CD4-positive, alpha-beta T cell treated with Interleukin-1 beta for 1 hour (primary cell): ENCODE measurements at places on chromosomes 3 and 15.

DNA sequence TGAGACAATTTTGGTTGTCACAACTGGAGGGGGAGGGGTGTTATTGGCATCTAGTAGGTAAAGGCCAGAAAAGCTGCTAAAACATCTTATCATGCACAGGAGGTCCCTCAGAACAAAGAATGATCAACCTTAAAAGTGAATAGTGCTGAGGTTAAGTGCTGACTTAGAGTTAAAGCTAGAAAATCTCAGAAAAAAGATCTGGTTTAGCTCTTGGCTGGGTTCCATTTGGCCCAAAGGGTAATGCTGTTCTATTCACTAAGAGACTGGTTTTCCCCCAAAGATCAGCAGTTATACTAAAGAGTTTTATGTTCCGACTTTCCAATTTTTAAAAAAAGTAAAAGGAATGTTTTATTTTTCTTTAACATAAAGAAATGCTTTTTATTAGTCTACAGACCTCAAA lies 15.6 kb downstream of the DCBLD2 start:
- DNase-seq = no peak

- no peak for DNase-seq
Observed at GRCh38 chr3:177208223-177208622, 10.9 kb upstream of the TBL1XR1 start.

GRCh38 chr15:82122746-82123400 lies 77.1 kb upstream of the MEX3B start:
- no peak for DNase-seq

DNA sequence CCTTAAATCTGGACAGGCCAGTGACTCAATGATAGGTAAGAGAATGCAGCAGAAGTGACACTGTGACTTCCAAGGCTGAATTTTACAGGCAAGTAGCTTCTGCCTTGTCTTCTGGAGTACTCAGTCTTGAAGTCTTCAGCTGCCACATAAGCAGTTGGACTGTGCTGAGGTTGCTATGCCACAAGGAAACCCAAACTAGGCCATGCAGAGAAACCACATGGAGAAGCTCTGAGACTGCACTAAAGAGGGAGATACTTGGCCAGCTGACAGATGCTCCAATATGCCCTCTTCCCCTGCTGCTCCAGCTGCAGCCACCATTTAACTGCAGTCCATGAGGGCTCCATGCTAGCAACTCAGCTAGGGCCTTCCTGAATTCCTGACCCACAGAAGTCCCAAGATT lies 119.4 kb upstream of the GADL1 start:
- no peak for DNase-seq

DNA sequence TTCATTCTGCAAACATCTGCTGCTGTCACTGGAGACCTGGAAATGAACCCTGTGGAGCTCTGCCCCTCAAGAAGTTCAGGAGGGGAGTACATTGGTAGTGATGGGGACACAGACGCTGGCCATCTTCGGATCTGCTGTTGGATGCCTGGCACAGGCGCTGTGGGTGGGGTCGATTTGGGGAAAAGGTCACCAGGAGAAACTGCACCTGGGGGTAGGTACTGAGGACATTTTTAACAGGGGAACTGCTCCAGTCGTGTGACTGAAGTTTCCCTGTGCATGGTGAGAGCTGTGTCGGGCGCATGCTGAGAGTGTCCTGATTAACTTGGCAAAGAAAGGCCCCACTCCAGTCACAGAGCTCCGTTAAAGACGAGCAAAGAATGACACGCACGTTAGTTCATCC lies 3.4 kb downstream of the UROC1 start:
- DNase-seq = no peak

GRCh38 chr3:192068464-192069254 lies 607.7 kb downstream of the PYDC2 start:
- DNase-seq = no peak

GRCh38 chr3:31841515-31841914 lies 139.5 kb downstream of the OSBPL10 start:
- no peak for DNase-seq

GRCh38 chr3:20842002-20842401 lies 656.0 kb upstream of the SGO1 start:
- DNase-seq = no peak

DNA sequence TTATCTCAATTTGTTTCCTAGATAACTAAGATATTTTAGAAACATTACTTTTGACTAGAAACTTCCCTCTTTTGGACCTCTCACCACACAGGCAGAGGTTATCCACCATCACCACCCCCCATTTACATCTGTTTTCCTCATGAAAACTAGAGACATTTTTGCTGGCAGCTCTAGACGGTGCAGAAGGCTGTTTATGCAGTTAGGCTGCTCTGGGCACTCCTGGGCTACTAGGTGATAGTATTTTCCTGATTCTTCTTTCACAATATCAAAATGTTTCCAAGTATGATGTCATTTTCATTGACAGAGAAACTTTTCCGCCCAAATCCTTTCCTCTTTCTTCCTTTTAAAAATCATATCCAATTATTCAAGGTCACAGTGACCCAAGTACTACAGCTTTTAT lies 67.1 kb downstream of the PLOD2 start:
- DNase-seq = no peak

DNA sequence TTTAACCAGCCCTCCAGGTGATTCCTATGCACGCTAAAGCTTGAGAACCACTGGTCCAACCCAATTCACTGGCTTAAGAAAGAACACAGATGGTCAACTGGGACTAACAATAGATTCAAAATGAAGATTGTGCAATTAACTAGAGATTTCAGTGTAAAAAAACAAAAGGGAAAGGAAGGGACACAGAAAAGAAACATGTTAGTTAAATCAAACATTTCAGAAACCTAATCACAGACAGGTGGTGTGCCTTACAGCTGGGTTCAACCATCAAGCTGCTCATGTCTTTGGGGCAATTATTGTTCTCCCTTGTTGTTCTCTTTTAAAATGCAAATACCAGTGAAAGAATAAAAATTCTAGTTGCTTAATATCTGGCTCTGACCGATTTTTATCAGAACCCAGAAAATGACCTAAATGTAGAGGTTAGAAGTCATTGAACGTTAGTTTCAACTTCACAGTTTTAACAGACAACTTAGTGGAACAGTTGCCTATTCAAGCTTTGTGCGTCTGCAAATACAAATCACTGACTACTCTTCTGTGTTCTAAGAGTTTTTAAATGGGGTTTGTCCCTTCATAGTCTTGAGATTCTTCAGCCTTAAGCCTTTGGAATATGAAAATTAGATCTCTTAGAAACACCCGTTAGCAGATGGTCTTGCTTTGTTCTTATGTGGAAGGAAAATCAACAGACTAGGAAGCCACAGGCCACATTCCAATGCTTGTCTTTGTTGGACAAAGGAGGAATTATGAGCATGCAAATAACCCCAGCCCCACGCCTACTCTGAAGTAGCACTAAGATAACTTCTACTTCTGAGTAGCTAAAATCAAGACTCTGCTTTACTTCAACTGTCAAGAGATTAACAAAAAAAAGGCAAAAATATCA lies 223.4 kb downstream of the ATP8B4 start:
- no peak for DNase-seq

GRCh38 chr3:42214565-42215283 lies 51.3 kb downstream of the CCK start:
- no peak for DNase-seq

DNA sequence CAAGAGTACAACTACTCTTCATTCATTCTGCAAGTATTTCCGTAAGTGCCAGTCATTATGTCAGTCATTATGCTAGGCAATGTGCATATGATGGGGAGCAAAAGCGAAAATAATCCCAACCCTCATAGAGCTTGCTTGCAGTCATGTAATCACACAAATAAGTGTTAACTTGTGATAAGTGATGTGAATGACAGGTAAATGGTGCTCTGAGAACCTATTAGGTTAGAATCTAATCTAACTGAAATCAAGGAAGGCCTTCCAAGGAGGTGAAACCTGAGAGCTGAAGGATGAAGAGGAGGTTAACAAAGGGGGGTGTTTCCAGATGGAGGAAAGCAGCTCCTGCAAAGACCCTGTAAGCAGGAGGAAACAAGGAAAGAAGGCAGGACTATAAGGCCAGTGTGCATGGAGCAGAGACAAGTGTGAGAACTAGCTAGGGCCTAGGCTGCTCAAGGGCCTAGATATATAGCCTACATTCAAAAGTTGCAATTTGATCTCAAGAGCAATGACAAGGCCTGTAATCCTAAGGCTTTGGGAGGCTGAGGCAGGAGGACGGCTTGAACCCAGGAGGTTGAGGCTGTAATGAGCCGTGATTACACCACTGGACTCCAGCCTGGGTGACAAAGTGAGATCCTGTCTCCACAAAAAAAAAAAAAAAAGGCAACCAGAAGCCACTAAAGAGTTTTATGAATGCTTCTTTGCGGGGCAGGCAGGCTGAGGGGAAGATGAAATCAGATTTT lies 5.3 kb downstream of the PTPN9 start:
- DNase-seq = no peak

- no peak for DNase-seq
Observed at GRCh38 chr3:97896547-97896946, 74.7 kb downstream of the CRYBG3 start.

- no peak for DNase-seq
Observed at GRCh38 chr3:107629566-107629965, 106.8 kb downstream of the BBX start.

DNA sequence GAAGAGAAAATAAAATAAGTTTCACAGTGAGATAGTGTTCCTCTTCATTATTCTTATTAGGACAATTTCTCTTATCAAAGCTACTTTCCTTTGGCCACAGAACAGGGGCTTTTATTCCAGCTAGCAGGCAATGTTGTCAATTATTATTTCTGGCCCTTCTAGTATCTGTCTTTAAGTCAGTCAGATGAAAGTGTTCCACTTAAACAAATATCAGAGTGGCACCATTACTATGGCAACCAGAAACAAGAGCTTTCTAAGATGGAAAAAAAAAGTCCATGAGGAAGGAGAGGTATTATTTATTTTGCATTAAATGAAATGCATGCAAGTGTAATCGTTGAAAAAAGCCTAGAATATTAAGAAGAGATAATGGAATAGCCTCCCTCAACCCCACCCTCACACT lies 426.4 kb downstream of the TUSC7 start:
- DNase-seq = no peak

DNA sequence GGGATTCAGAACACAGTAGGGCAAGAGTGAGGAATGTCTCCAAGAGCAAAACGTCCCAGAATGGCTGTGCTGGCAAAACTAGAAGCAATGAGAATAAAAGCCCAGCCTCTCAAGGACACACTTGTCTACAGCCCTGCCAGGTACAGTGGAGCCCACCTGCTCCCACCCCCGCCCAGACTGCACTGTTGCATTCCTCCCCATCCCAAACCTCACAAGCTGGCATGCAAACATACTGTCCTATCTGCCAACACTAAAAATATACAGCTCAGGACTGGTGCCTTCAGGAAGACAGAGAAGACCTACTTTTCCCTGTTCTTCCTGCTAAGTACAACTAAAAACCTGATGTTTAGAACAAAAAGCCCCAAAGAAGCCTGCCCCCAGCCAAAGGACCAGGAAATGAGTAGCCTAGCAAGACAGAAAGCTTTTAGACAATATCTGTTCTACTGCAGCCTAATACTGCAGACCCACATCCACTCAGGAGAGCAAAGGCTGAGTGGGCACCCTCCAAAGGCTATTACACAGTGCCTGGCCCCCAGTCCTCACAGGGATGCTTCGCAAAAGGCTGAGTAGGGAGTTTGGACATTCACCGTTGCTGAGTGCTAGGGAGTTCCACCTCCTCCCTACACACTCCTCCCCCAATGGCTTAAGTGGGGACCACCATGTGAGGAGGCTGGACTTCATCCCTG lies 13.5 kb downstream of the OCA2 start:
- no peak for DNase-seq

GRCh38 chr15:52642386-52643361 lies 36.5 kb downstream of the ATOSA start:
- DNase-seq = no peak

- no peak for DNase-seq
Observed at GRCh38 chr3:38455639-38456430, 2.1 kb downstream of the ACVR2B start.
